ENCODE measurements at places on chromosomes 3 and 15.

DNA sequence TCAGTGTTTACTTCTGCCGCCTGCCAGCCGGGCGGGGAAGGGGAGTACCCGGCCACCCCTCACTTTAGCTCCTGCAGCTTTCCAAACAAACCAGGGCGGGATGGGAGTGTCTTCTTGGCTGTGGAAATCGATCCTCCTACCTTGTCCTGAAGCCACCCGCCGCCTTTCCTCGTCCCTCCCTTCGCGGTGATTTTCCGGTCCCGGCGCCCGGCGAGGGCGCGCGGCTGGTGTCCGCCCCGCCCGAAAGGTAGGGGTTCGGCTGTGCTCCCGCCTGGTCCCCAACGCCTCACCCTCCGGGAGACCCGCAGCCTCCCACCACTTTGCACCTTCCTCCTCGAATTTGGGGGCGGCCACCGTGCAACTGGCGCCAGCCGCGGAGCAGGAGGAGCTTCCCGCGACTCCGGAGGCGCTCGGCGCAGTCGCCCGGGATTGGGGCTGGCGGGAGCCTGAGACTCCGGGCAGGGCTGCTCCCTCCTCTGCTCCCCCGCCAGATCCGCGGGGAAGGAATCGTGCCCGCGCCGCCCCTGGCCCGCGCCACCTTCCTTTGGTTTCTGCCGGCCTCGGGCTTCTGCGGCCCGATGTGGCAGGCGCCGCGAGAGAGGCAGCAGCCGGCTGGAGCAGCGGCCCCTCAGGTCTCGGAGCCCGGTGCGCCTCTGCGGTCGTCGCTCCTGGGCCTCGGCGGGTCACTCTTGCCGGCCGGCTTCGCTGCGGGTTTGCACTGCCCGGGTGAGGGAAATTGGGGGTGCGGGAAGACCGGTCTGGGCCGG lies 30.7 kb upstream of the ST3GAL6 start:
- no peak for DNase-seq

GRCh38 chr15:48875241-48875960 lies 2.5 kb upstream of the EID1 start:
- DNase-seq = no peak

DNA sequence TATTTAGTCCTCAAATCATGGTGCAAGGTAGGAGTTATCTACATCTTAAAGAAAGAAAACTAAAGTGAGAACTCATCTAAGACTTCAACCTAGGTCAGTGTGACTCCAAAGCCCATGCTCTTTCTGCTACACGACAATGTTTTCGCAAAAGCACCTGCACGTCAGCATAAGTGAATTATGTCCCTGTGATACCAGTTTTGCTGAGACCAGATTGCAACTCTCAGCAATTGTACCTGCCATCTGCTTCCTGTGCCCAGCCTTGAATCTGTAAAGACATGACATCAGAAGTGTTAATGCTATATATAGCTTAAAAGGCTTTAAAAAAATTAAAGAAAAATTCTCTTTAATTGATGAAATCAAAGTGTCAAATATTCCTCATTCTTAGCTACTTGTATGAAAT lies 43.4 kb downstream of the RETNLB start:
- no peak for DNase-seq

GRCh38 chr15:88120026-88120425 lies 136.5 kb downstream of the NTRK3 start:
- no peak for DNase-seq
